ENCODE measurements at places on chromosomes 7 and 10.

- DNase-seq, result no peak
Observed at GRCh38 chr10:115566867-115567266, 473.7 kb downstream of the ATRNL1 start.

DNA sequence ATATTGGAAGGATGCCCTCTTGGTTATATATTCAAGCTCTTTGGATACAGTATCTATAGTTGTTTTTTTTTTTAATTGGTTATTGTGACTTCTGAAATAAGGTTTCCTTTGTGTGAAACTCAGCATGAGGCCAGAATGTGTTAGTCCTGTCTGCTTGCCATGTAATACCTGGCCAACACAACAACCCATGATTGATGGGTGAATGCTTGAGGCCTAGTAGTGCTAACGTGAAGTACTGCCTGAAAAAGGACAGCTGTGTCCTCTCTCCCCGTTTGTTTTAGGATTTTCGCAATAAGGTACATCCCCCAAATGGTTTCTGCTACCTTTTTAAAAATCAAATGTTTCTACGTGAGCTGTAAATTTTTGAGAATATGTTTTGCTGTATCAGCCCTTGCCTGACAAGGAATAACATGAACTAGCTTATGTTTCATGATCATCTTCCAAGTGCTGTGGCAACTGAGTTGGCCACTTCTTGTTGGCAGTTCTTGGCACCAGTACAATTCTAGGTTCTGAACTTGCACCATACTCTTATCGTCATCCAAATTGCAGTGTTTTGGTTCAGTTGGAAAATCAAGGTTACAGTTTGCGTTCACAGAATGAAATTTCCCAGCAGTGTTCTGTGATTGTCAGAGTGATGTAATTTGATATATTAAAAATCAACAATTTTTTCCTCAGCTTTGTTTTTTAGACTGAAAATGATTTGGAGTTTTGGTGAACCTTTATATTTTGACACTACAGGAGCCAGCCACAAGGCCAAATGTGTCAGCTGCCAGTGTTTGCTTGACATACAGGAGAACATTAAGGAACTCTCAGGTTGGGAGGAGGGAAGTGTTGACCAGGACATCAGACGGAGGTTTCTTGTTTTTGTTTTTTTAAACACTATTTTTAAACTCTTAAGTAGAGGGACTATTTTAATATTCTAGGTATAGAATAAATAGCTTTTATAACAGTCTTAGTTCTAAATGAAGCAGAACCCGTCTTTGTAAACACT, 13.5 kb upstream of the ASCC1 start:
- no peak for DNase-seq

- DNase-seq, result peak; percentile 28
Observed at GRCh38 chr7:152335900-152336571, 99.8 kb downstream of the KMT2C start.

DNA sequence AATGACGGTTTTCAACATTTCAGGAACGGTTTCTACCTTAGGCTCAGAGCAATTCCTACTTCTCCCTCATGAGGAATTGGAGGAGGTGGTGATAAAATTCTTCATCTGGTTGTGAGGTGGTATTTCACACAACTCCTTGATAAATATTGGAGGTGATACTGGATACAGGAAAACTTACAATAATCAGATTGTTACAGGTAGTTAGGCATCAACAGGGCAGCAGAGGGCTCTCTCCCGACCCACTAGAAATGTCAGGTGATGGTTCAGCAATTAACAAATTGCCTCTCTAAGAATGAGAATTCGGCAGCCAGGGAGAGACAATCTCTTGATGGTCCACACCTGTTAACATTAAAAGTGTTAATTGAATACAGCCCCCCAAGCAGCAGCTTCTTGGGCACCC, 22.6 kb downstream of the ZNF786 start:
- no peak for DNase-seq

DNA sequence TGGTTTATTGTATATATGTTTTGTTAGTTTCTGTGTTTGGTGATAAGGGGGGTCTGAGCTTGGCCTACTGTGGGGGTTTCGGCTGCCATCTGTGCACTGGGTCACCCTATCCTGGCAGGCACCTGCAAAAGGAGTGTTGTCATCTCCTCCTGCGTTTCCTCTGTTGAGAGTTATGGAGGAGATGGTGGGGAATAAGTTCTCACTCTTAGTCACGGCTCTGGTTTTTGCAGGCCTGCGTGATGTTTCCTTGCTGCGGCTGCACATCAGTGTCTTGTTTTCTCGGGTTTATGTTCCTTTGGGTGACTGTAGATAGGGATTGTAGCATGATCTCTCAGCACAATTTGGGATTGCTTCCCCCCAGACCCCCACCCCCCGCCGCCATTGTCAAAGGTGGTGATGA, 36.8 kb downstream of the CCM2 start:
- DNase-seq, result no peak

GRCh38 chr7:36308031-36308430, 81.6 kb upstream of the ANLN start:
- peak; percentile 2 for DNase-seq

DNA sequence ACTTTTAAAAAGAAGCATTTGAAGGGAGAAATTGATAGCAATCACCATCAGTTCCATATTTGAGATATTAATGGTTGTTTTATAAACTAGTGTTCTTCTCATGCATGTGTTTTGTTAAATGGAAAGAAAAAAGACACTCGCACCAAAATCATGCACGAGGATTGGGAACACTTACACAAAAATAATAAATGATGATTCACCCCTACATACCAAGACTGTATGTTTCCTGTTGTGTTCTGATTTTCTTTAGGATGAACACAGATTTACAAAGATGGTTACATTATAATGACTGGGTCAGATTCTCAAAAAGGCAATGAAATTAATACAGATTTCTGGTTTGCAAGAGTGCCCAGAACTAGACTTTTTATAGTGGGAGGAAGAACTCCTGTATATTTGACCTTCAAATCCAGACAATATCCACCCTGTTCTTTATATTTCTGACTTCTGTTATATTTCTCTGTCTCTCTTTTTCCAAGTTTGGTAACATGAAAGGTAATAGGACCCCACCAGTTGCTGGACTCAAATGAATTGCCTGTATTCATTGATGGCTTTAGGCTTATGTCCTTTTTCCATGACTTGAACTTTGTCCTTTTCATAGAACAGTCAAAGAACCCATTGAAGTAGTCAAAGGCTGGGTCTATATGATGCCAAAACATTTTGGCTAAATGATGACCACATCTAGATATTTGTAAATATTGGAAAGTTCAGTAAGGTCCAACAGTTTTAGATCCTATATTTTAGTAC, 54.4 kb downstream of the SEMA3A start:
- no peak for DNase-seq

DNA sequence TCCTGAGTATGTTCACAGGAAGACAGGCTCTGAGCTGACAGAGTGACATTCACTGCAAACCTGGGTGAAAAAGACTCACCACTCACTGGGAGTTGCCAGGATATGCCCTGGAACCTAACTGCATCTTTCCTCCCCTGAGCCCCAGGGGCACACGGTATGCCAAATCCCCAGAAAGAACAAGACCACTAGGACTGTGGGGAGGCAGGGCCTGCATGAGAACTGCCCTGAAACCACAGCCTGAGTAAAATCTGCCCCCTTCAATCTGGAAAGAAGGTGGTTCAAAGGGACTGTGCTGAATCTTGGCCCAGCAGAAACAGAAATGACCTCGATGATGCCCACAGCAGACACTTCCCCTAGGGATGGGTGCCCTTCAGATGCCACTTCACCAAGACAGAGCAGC, 6.5 kb downstream of the FAM53B start:
- DNase-seq, result no peak

- DNase-seq, result no peak
Observed at GRCh38 chr7:17493446-17493845, 195.0 kb downstream of the AHR start.

GRCh38 chr7:6589151-6589828, 531 bp upstream of the INTS15 start:
- no peak for DNase-seq

DNA sequence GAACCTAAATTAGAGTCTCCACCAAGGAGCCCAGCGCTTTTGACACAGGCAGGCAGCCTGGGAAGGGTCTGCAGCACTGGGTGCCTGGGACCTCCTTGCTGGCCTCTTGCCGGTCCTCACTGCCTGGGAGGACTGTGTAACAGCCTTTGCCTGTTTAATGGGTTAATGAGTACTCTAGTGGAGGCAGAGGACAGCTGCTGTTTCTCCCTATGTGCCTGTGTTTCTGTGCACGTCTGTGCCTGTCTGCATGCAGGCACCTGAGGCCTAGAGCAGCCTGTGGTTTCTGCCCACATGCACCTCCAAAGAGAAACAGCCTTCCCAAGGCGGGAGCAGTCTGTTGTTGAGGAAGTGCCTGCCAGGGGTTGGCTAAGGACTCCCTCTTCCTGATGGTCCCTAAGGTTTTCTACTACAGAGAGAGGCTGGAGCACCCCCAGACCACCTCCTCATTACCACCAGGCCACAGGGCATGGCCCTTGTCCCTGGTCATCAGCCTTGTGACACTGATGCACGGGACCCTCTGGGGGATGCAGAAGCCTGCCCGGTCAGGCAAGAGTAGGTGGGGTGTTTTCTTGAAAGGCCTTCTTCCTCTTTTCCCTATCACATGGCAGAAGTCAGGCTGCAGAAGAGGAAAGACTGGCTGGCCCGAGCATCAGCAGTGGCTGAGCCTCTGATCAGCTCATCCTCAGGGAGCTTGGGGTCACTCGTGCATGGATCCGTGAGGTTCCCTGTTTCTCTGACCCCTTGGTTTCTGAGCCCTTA, 14.2 kb downstream of the SLC29A3 start:
- peak; percentile 42 for DNase-seq

- DNase-seq, result no peak
Observed at GRCh38 chr7:75625868-75626267, 112.9 kb downstream of the HIP1 start.

DNA sequence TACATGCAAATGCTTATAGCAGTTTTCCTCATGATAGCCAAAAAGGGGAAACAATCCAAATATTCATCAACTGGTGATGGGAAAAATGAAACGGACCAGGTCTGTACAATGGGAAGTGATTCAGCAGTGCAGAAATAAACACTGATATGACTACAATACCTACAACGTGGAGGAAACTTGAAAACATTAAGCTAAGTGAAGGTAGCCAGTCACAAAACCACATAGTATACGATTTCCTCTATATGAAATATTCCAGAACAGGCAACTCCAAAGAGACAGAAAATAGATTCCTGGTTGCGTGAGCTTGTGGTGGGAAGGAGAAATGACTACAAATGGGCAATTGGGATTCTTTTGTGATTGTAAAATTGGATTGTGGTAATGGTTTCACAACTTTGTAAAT, 263.1 kb upstream of the PITRM1 start:
- no peak for DNase-seq

- DNase-seq, result no peak
Observed at GRCh38 chr7:110051372-110051771, 1039.6 kb upstream of the LRRN3 start.

GRCh38 chr7:50690541-50691011, 92.1 kb downstream of the GRB10 start:
- DNase-seq, result no peak

GRCh38 chr10:30494558-30494957, 60.6 kb downstream of the MAP3K8 start:
- no peak for DNase-seq

GRCh38 chr7:187227-187927, 5.0 kb upstream of the FAM20C start:
- DNase-seq, result no peak

GRCh38 chr7:3297105-3297819, 3.8 kb upstream of the SDK1 start:
- DNase-seq, result no peak

GRCh38 chr7:27364344-27364758, 121.7 kb downstream of the EVX1 start:
- DNase-seq, result no peak

DNA sequence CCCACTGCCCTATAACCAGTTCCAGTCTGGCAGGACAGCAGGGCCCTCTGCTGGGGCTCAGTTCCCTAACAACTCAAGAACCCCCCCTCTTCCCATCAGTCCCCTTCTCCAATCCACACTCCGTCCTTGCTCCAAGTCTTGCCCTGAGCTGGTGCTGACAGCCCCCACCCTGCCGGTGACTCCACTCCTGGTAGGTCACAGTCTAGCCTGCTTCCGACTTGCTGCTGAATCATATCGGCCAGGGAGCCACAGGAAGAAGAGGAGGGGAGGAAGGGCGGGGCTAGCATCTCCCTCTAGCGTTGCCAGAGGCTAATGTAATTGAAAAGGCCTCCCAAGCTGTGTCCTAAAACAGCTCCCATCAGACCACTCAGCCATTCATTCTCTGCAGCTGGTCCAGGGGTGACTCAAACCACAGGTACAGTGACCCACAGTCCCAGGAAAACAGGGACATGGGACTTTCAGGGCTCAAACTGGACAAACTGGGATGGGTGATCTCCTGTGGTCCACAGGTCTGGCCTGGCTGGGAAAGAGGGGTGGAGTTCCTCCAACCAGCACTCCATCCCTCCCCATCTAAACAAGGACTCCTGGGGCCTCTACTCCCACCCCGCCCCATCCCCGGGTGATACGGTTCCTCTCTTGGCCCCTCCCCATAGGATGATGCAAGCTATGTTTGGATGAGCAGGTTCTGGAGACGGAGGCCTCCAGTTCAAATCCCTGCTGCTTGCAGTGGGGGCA, 158.8 kb downstream of the SH3PXD2A start:
- DNase-seq, result peak; percentile 82

DNA sequence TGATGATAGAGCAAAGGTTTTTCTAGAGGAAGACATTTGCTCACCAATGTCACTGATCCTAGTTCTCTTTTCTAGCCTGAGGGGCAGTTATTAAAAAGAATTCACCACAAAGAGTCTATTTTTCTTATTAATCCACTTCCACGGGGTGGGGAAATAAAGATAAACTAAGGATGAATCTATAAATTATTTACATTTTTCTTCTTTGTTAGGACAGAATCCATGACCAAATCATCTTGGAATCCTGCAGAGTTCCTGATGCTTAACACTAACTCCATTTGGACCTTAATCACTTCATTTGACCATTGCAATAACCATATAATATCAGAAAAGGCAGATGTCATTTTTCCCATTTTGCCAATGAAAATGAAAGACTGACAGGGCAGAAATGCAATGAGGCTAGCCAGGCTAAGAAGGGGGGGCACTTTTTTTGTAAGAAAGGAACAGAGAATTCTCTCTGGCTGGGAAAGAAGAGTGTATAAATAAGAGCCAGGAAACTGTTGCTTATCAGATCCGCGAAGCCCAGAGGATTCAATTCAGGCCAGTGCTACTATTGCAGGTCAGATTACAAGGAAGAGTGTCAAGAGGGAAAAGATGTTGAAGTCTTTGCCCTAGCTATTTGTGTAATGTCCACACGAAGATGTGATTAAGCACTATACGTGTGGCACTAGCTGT, 433.2 kb downstream of the TNS3 start:
- no peak for DNase-seq

DNA sequence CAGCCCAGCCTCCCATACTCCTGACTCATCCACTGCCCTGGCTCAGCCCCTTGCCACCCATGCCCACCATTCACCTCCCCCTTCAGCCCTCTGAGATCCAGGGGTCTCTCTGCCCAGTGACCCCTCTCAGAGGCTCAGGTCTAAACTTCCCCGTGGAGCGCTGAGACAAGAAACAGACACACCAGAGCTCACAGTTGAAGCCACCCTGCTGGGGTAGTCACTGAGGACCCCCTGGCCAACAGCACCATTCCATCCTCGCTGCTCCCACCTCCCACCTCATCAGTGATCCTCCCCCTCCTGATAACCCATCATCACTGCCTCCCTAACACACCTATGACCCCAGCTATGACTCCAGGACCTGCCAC, 100.7 kb downstream of the GRID1 start:
- DNase-seq, result no peak

- DNase-seq, result no peak
Observed at GRCh38 chr7:152654971-152655370, 21.0 kb downstream of the XRCC2 start.

- no peak for DNase-seq
Observed at GRCh38 chr7:40828686-40829600, 694.1 kb downstream of the SUGCT start.

- no peak for DNase-seq
Observed at GRCh38 chr7:151378496-151379192, 31.2 kb downstream of the WDR86 start.
